ENCODE measurements at places on chromosomes 13 and 19. TPM values are rescaled to one million over a fixed set of nuclear protein-coding genes. Genes with fewer than 3 reads are reported as not detected.

DNA sequence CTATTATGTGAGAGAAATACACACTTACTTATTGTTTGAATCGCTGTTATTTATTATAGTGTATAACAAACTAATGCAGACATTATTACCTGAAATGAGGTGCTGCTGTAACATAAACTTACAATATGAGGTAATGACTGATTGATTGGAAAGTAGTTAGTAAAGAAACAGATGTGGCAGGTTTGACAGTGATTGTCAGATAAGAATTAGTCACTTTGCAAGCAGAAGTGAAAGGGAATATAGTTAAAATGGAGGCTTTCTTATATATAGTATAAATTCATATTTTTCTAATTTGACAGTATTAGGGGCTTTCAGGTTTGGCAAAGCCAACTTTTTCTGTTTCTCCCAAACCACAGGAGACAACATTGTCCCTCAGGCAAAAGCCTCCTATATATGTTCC lies 20.6 kb downstream of the MIR17HG start:
- DNase-seq: no peak

DNA sequence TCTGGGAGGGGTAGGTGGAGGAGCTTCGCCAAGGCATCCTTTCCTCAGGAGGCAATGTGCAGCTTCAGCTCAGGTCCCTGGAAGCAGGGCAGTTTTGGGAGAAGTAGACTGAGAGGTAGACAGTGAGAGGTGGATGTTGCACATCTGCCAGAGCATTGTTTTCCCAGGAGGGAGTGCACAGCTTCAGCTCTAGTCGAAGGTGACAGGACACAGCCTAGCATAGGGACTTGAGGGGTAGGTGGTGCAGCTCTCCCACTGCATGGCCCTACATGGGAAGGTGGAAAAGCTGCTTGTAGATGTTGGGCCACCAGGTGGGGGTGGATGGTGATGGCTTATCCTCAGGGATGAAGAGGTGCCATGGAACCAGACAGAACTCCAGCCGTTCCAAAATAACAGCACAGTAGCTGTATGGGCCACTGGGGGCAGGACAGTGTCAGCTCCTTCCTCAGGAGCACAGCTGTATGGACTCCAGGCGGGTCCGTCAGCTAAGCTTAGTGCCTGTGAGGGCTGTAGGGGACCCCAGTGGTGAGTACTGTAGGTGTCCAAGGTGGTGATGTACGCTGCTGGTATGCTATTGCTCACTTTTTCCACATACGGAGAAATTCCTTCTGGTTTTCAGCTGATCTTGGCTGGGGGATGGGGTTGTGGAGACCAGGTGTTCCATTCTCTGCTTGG lies 17.4 kb upstream of the ZNF543 start:
- DNase-seq: no peak

- DNase-seq: no peak
Observed at GRCh38 chr19:18278521-18279265, 2.7 kb downstream of the JUND start.

- DNase-seq: no peak
Observed at GRCh38 chr19:35860436-35860817, 3.7 kb downstream of the KIRREL2 start.

DNA sequence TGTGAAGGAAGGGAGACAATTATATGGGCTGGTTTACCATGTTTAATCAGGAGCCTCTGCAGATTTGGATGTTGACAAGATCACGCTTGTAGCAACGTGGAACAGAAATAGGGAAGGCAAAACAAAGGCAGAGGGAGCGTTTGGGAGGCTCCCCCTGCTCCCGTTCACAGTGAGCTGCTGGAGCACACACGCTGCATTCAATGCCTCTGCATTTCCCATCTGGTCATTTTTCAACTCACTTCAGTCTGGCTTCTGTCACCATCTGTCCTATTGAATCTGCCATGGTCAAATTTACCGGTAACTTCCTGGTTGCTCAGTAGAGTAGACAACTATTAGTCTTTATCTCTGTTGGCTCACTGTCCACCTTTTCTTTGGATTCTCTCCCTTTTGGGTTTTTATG lies 91.0 kb downstream of the NHLRC3 start:
- DNase-seq: no peak

DNA sequence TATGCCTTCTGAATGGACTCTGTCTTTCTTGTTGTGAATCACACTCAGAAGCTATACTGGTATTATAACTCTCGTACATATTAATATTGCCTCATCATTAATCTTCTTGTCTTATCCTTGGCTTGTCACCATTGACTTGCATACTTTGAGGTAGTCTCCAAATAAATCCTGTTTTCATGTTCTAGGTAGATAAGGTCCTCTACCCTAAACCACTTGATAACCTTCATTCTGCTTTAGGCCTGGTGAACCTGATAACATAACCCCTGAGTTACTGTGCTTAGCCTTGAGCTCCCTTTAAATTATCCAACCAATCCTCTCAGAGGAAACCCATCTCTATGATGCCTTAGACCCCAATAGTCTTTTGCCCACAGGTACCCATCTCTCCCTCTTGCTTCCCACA lies 1162.3 kb downstream of the SLITRK1 start:
- no peak for DNase-seq

DNA sequence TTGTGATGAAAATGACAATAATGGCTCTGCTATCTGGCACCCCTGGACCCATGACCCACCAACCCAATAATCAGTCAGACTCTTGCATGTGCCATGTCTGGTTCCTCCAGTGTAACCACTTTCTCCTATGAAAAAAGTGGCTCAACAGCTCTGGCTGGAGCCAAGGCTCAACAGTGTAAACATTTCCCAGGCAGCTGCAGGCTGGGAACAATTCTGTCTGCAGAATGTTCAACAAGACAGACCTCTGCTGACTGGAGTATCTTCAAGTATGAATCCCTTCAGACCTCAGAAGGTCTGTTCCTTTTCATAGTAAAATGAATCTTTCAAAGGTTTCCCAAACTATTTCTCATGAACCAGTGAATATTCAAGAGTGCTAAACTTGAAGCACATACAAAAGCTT lies 410.1 kb upstream of the HTR2A start:
- DNase-seq: no peak

DNA sequence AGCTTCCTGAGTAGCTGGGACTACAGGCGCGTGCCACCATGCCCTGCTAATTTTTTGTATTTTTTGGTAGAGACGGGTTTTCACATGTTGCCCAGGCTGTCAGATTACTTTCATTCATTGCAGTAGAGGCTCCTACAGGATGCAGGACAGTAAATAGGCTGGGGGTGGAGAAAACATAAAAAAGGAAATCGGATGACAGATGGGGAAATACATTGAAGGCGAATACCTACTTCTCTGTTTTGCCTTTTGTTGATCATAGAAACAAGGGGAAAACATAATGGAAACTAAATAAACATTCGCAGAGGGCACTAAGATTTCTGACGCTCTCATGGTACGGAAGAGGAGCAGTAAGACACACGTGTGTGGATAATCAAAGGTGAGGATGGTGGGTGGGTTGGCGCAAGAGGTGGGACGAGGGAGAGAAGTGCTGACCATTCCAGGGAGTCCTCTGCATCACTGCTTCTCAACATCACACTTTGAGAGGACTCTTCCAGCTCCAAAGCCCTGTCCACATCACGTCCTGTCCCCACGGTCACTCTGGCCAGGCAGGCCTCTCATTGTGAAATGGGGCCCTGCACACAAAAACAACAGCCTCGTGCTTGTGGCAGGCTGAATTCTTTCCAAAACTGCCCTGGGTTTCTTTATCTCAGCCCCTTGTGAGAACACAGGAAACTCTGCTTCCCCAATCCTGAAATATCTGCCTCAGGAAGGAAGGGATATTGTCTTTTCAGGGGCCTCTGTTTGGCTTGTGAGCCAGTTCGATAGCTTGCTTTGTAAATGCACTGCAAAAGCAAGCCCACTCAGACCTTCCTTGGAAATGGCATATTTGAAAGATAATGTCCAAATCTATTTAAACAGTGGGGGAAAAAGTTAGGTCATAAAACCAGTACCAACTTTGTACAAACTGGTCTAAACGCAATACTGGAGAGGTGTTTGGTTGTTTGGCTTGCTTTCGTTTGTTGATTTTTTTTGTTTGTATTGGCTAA lies 188.5 kb downstream of the FOXO1 start:
- no peak for DNase-seq

DNA sequence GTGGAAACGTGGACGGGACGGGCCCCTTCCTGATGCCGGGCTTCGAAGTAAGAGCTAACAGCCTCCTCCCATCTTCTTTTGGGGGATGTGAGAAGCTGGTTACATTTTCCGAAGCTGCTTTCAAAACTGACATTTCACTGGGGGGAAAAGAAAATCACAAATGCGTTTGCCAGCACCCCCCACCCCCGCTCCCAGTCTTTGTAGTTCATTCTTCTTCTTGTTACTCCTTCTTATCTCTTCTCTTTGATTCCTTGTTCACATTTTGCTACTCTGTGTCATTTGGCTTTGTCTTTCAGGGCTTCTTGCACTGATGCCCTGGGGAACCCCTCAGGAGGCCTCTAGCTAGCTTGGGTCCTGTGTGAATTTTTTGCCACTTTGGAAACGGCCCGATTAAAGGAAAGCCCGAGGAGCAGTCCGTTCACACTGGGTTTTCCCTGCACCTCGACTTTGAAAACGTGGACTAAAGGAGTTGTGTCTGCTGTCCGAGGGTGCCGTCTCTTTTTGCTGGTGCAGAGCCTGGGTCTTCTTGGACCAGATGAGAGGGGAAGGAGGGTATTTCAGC lies 1.3 kb downstream of the CARM1 start:
- DNase-seq: no peak

- no peak for DNase-seq
Observed at GRCh38 chr19:5126498-5127223, 157.7 kb downstream of the KDM4B start.

DNA sequence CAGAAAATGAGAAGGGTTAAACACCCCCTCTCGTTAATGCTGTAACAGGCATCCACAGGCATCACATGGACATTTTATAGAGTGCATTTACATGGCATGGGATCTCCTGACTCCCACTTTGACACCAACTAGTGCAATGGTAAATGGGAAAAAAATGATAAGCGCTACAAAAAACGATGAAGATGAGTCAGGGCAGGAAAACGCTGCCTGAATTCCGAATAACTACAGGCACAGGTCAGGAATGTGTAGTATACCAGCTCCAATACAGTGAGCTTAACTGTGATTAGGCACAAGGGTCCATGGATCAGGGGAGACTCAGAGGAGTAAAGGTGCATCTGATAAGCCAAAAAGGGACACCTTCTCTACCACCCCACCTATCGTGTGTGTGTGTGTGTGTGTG lies 223.6 kb downstream of the FOXO1 start:
- no peak for DNase-seq

- DNase-seq: peak; percentile 80
Observed at GRCh38 chr19:18762125-18763023, 28.7 kb downstream of the COMP start.

- DNase-seq: no peak
Observed at GRCh38 chr13:105008604-105009003, 1526.9 kb downstream of the EFNB2 start.

DNA sequence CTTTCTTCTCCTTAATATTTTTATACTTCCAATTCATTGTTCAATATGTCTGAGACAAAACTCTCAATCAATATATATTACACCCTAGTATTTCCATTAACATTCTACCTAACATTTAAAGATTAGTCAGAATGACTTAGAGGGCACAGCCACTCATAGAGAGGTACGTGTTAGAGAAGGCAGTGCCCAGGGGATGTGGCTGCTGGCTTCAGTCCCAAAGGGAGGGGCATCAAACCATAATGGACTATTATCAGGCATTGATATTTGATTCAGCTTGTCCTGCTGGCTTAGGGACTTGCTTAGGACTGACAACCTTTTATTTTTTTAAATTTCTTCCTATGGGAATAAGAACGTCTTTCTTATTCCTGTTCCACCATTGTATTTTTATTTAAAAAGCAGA lies 1392.0 kb upstream of the ATXN8OS start:
- no peak for DNase-seq

DNA sequence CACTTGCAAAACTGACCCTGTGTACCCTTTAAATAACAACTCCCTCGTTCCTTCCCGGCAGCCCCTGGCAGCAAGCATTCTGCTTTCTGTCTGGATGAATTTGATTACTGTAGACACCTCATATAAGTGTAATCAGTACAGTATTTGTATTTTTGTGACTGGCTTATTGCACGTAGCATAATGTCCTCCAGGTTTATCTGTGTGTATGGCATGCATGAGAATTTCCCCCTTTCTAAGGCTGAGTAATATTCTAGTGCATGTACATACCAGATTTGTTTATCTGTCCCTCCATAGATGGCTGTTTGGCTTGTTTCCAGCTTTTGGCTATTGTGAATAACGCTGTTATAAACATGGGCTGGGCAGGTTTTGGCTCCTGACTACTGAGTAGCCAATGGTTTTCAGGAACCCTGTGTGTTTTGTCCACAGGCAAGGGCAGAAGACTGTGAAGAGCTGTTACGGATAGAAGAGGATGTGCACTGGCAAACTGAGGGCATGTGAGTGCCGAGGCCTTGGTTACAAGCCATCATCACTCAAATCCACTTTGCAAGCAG lies 98.0 kb downstream of the ESD start:
- DNase-seq: no peak

DNA sequence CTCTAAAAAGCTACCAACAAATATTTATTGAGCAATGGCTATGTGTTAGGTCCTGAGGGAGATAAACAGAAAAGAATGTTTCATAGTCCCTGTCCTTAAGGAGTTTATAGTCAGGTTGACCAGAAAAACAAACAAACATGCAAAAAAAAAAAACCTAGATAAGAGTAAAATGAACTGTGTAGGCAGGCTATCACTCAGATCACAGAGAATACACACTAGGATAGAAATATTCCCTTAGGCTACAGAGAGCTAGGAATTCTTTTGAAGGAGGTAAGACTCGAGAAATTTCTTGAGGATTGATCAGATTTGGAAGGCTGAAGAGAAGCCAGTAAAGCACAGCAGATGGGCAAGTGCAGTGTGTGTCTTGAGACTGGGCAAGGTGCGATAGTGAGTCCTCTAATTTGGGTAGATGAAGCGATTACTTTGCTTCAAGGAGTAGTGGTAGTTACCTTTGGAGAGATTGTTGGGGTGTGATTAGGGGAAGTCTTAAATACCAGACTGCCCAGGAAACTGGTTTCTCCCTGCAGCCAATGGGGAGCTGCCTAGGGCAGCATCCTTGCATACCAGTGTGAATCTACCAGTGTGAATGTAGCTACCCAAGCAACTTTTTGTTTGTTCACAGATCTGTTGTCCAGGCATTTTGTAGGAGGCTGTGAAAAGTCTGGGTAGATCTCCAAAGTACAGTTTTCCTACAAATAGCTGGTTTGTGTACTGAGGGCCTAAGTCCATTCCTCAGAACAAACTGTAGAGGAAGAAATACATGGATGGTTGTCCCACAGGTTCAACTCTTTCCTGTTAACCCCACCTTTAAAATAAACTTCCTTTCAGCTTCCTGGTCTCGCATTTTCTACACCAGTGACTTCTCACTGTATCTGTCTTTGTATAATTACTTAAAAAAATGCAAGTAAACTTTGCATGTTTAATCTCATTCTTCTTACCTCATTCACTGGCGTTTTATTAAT lies 314.1 kb downstream of the KLF5 start:
- DNase-seq: no peak

GRCh38 chr19:51354742-51355148 lies 11.4 kb downstream of the ETFB start:
- DNase-seq: no peak

Gene SLAIN1
- total RNA-seq: 10.1 TPM

Gene RCBTB2
- 19.7 TPM for total RNA-seq

Gene ZNF878
- total RNA-seq: 0.27 TPM

Gene SERPINE3
- 0.31 TPM for total RNA-seq

Gene IZUMO1
- total RNA-seq: 0.27 TPM

Gene MARK4
- 37.5 TPM for total RNA-seq

Gene CERS1
- 19.7 TPM for total RNA-seq

Gene CCDC70
- total RNA-seq: not detected

Gene UNC13A
- total RNA-seq: 0.13 TPM

Measured in sciatic nerve (tissue), 2 donors.